ENCODE measurements at places on chromosomes 2 and 18.

DNA sequence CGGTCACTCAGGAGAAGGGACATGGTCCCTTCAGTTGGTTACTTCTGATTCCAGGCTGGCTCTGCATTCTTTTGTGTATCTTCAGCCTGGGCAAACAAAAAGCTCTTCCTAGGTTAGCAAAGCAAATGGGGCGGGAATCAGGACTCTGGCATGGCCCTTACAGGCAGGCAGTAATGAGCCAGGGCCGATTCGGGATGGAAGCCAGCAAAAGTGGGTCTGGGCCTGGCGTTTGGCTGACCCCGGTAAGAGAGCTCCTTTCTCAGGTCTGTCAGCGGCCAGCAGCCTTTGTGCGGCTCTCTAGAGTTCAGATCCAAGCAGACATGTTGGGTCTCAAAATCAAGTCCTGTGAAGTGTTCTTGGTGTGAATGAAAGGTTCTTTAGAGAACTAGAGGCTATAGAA is 81.5 kb upstream of the EML6 start:
- H3K27me3 ChIP-seq, result no peaks in the 10 kb centered on the region
- H3K27ac ChIP-seq, result peak overlapping the region; percentile 36
- peaks cover 15% of the 10 kb centered on the region for H3K36me3 ChIP-seq
- H3K4me3 ChIP-seq, result no peak overlapping the region
- H3K4me1 ChIP-seq, result no peaks in the 10 kb centered on the region
- no peak for DNase-seq

GRCh38 chr2:228768818-228769217 is 502.3 kb downstream of the PID1 start:
- H3K4me1 ChIP-seq, result no peaks in the 10 kb centered on the region
- no peak overlapping the region for H3K4me3 ChIP-seq
- H3K27ac ChIP-seq, result no peak overlapping the region
- H3K36me3 ChIP-seq, result no peaks in the 10 kb centered on the region

DNA sequence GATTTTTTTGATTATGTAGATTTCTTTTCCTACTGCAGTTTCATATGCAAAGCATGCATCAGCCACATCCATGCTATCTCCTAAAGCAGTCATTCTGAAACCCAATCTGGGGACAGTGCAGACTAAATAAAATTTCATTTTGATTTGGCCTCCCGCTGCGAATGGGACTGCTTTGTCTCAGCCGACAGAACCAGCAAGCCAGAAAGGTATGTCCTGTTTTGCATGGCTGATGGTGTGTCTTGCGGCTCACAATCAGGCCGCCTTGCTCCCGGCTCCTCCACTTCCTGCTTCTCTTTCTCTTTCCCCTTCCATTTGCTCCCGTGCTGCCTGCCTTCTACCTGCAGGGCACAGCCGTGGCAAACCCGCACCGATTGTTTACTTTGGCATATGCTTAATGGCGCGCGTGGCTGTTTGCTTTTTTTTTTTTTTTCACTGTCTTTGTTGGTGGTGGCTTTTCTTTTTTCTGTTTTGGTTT is 419.6 kb upstream of the POU3F3 start:
- H3K27me3 ChIP-seq, result no peaks in the 10 kb centered on the region
- H3K27ac ChIP-seq, result no peak overlapping the region
- peak overlapping the region; percentile 8 for H3K4me3 ChIP-seq
- no peak for DNase-seq

GRCh38 chr2:127029350-127030051 is 77.5 kb downstream of the BIN1 start:
- no peaks in the 10 kb centered on the region for H3K36me3 ChIP-seq
- no peak overlapping the region for H3K4me3 ChIP-seq
- no peak overlapping the region for H3K27ac ChIP-seq
- DNase-seq, result no peak
- H3K4me1 ChIP-seq, result peaks cover 5% of the 10 kb centered on the region

DNA sequence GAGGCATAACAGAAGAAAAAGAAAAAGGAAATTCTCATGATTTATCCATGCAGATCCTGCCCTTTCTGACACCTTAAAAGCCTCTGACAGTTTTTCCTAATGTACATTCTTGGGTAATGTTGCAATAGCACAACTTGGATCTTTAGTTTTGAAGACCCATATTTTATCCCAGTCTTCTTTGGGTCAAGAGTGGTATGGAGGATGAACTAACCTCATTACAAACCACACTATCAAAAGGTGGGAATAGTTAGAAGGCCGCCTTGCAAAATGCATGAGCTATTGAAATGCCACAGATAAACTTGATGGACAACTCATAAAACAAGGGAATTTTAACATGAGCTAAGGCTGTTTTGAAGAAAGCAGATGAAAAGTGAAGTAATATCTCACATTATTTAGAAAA is 1479.8 kb upstream of the ACVR2A start:
- H3K36me3 ChIP-seq, result no peaks in the 10 kb centered on the region
- DNase-seq, result no peak
- no peak overlapping the region for H3K27ac ChIP-seq
- H3K4me3 ChIP-seq, result no peak overlapping the region
- no peaks in the 10 kb centered on the region for H3K27me3 ChIP-seq

DNA sequence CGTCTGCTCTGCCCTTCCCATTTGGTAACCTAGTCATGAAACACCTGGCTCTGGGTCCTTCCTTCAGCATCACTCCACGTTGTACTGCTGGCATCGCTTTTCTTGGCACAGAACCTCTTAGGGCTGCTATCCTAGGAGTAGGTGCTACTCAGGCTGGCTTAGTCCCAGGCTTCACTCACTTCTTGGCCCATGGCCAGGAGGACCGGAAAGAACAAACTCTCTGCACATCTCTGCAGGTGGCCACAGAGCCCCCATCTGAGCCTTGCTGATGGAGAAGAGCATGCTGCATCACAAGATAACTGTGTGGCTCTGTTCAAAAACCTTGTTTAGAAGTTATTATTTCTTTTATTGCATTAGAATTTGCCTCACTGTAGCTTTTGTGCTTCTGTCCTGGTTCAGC is 447.2 kb upstream of the TNP1 start:
- no peaks in the 10 kb centered on the region for H3K36me3 ChIP-seq
- H3K4me3 ChIP-seq, result no peak overlapping the region
- H3K27ac ChIP-seq, result no peak overlapping the region

DNA sequence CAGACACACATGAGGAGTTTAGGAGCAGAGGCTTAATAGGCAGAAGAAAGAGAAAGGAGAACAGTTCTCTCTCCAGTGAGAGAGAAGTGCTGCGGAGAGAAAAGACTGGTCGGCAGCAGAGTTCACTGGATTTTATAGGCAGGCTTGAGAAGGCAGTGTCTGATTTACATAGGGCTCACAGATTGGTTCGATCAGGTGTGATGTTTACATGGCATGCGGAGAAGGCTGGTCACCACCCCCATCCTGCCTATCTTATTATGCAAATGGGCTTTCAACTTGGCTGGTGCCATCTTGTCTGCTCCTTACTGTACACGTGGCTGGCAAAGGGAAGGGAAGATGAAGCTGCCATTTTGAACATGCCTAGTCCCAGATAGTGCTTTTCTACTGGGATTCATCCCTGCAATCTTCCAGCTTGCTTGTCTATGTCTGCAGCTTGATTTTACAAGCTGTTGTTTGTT is 113.4 kb downstream of the AP1S3 start:
- H3K27me3 ChIP-seq, result no peaks in the 10 kb centered on the region
- H3K27ac ChIP-seq, result no peak overlapping the region
- H3K36me3 ChIP-seq, result no peaks in the 10 kb centered on the region
- no peak overlapping the region for H3K4me3 ChIP-seq

GRCh38 chr18:12751503-12751884 is 48.7 kb downstream of the PSMG2 start:
- DNase-seq, result no peak
- no peaks in the 10 kb centered on the region for H3K27me3 ChIP-seq
- H3K36me3 ChIP-seq, result no peaks in the 10 kb centered on the region
- no peaks in the 10 kb centered on the region for H3K4me1 ChIP-seq
- no peak overlapping the region for H3K4me3 ChIP-seq

- H3K4me1 ChIP-seq, result peaks cover 3% of the 10 kb centered on the region
- H3K4me3 ChIP-seq, result no peak overlapping the region
- H3K27ac ChIP-seq, result peak overlapping the region; percentile 35
- no peak for DNase-seq
- peaks cover 3% of the 10 kb centered on the region for H3K27me3 ChIP-seq
Measured at GRCh38 chr18:50192995-50193795, 1.8 kb downstream of the MYO5B start.

GRCh38 chr2:205494537-205495235 is 187.6 kb upstream of the NRP2 start:
- no peaks in the 10 kb centered on the region for H3K27me3 ChIP-seq
- H3K4me1 ChIP-seq, result no peaks in the 10 kb centered on the region
- H3K27ac ChIP-seq, result no peak overlapping the region
- H3K4me3 ChIP-seq, result no peak overlapping the region
- DNase-seq, result no peak
- no peaks in the 10 kb centered on the region for H3K36me3 ChIP-seq

DNA sequence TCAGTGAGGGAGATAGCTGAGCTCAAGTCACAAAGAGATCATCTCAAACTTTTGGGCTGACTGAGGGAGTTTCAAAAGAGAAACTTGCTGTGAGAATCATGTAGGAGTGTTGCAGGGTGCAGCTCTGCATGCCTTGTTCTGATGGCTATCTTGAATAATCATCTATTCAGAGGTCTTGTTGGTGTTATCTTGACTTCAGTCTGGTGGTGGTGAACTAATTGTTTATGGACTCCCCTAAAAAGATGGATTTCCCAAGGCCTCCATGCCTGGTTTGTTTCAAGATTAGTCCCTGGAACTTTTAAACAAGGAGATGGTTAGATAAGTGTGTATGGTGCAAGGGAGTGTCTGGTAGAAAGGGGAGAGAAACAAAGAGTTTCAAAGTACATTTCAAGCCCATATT is 29.8 kb downstream of the SLC39A6 start:
- H3K27me3 ChIP-seq, result no peaks in the 10 kb centered on the region
- DNase-seq, result no peak

GRCh38 chr18:11511434-11512095 is 97.8 kb upstream of the SLC35G4 start:
- no peaks in the 10 kb centered on the region for H3K27me3 ChIP-seq
- no peak for DNase-seq
- H3K4me3 ChIP-seq, result no peak overlapping the region
- H3K27ac ChIP-seq, result no peak overlapping the region
- H3K36me3 ChIP-seq, result peaks cover 4% of the 10 kb centered on the region
- no peaks in the 10 kb centered on the region for H3K4me1 ChIP-seq

GRCh38 chr2:237189799-237190198 is 104.1 kb downstream of the COPS8 start:
- H3K4me1 ChIP-seq, result no peaks in the 10 kb centered on the region
- no peak overlapping the region for H3K4me3 ChIP-seq
- H3K36me3 ChIP-seq, result no peaks in the 10 kb centered on the region
- H3K27me3 ChIP-seq, result no peaks in the 10 kb centered on the region

DNA sequence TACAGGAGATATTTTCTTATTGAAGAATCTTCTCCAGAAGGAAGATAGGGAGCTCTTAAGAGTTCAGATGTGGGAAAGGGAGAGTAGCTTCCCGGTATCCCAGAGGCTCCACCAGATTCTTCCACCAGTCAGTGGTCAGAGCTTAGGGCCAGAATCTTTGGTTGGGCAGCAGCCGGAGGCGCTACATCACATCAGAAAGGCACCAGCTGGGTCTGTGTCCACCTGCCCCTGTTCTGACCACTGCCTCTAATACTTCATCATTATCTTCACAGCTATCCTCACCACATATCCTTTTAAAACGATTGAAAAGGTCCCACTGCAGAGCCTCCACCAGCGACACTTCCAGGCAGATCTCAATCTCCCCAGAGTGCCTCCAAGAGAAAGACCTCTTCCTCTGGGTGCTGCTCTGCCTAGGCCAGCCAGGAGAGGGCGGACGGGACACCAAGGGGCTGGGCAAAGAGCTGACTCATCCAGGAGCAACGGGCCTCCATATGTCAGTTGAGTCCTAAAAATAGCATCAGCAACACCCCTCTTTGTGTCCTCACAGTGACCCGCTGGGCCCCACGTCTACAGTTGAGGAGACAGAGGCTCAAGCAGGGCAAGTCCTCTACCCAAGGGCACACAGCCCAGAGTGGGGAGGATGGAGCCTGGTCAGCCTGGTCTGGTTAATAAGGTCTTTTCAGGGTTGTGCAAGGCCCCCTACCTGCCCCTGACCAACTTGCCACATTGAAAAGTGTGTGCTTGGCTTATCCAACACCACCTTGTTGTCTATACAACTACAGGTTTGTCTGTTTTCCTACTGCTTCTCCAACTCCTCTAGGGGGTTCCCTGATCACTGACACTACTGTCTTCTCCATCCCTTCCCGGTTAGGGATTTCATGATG is 81.2 kb downstream of the ADD2 start:
- no peak overlapping the region for H3K4me3 ChIP-seq
- no peaks in the 10 kb centered on the region for H3K4me1 ChIP-seq
- H3K36me3 ChIP-seq, result no peaks in the 10 kb centered on the region
- no peak for DNase-seq
- no peak overlapping the region for H3K27ac ChIP-seq

DNA sequence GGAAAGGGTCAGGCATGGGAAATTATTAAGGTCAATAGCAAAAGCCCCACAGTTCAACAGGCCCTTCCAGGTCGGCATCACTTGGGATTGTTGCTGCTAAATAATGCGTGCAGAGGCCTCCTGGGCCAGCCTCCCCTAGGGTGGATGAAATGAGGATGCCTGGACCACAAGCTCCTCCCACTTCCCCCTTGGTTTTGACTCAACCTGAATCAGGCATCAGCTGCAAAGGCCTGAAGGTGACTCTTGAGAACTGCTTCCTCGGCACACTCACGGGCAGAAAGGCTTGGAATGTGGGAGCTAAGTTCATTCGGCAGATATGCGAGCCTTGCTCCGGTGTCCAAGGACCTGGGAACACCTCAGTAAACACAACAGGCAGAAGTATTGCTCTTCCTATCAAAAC is 69.3 kb downstream of the MBP start:
- H3K27me3 ChIP-seq, result no peaks in the 10 kb centered on the region
- H3K4me3 ChIP-seq, result no peak overlapping the region
- no peak for DNase-seq
- no peaks in the 10 kb centered on the region for H3K4me1 ChIP-seq
- no peaks in the 10 kb centered on the region for H3K36me3 ChIP-seq

DNA sequence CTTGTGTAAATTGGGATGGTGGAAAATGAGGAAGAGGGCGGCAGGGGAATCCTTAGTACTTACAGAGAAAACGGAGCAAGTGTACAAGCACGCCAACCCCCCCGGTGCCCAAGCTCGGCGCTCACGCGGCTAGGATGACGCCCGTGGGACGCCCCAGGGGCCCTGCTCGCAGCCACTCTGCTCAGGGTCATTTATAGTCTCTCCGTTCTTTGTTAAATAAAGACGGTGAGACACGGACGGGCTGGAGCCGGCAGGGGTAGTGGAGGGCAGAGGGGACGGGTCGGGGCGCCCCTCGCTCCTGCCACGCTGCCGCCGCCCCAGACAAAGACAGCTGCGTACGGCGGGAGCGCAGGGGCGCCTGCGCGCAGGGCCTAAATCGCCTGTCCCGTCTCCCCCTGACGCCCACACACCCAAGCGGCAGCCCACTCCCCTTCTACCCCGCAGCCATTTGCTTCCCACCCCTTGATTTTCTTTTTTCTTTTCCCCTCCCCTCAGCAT is 37.8 kb downstream of the PCBP1 start:
- peak overlapping the region; percentile 95 for H3K27ac ChIP-seq
- H3K36me3 ChIP-seq, result no peaks in the 10 kb centered on the region
- no peaks in the 10 kb centered on the region for H3K27me3 ChIP-seq
- no peaks in the 10 kb centered on the region for H3K4me1 ChIP-seq
- peak overlapping the region; percentile 65 for H3K4me3 ChIP-seq

All from breast epithelium (tissue), 4 donors.